Lower lobe of right lung (tissue), 2 donors: ENCODE measurements at places on chromosomes 5 and 9. TPM values are rescaled to one million over a fixed set of nuclear protein-coding genes. Genes with fewer than 3 reads are reported as not detected.

DNA sequence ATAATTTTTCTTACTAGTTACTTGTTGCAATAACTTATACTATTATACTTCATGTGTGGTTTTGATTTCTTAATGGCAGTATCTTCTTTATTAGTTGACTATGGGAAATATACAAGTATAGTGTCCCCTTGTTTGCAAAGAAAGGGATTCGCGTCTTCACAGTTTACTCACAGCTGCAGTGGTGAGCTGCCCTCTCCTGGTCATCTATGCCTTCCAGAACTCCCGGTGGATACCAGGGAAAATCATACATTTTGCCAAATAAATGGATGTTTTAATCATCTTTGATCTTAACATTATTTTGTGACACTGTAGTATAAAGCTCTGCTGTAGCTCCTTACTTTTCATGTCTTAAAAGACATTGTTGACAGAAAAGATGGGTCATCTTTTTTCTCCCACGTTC, 142.0 kb downstream of the ZCCHC7 start:
- no peaks in the 10 kb centered on the region for H3K27me3 ChIP-seq
- H3K36me3 ChIP-seq = no peaks in the 10 kb centered on the region
- H3K27ac ChIP-seq = no peak overlapping the region
- no peaks in the 10 kb centered on the region for H3K4me1 ChIP-seq
- DNase-seq = no peak

- no peaks in the 10 kb centered on the region for H3K36me3 ChIP-seq
- no peak for DNase-seq
- H3K4me1 ChIP-seq = no peaks in the 10 kb centered on the region
- H3K27ac ChIP-seq = no peak overlapping the region
Observed at GRCh38 chr9:114725930-114726329, 43.9 kb upstream of the TEX48 start.

- peak; percentile 75 for DNase-seq
- H3K4me1 ChIP-seq = peaks cover 8% of the 10 kb centered on the region
- no peak overlapping the region for H3K27ac ChIP-seq
- no peak overlapping the region for H3K4me3 ChIP-seq
Observed at GRCh38 chr5:74895906-74896305, 29.7 kb upstream of the FAM169A start.

- no peak for DNase-seq
- H3K4me3 ChIP-seq = no peak overlapping the region
- peak overlapping the region; percentile 18 for H3K27ac ChIP-seq
Observed at GRCh38 chr9:89686126-89686525, 81.3 kb downstream of the GADD45G start.

DNA sequence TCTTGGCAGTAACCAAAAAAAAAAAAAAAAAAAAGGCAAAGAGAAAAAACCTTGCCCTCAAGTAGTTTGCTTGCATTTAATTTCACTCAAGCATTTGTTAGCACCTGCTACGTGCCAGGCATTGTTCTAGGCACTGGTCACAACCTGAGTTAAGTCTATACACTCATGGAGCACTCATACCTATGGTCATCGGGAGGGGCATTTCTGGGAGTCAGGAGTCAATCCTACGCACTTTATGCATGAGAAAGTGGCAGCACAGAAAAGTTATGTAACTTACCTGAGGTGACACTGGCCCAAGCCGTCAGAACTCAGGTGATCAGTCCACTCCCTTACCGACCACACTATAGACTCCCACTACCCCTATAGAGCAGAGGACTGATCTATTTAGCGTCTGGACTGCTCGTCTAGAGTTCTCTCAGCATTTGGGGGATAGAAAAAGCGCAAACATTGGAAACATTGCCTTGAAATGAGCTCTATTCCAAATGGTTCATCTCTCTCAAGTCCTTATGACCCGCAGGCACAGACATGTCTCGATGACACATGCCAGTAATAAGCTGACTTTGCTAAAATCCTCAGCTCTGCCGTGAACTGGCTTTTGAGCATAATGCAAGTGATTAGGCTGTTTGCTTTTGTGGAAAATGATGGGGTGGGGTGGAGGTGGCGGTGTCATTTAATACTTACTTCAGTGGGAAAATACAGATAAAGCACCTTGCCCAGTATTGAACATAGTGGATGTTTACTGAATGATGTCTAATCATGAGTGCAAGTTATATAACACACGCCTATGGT, 160.2 kb downstream of the ARHGEF28 start:
- H3K27me3 ChIP-seq = no peaks in the 10 kb centered on the region
- H3K4me3 ChIP-seq = no peak overlapping the region
- no peak for DNase-seq
- H3K4me1 ChIP-seq = peaks cover 9% of the 10 kb centered on the region
- no peak overlapping the region for H3K27ac ChIP-seq
- no peaks in the 10 kb centered on the region for H3K36me3 ChIP-seq

- H3K4me1 ChIP-seq = no peaks in the 10 kb centered on the region
- no peaks in the 10 kb centered on the region for H3K36me3 ChIP-seq
- no peaks in the 10 kb centered on the region for H3K27me3 ChIP-seq
- DNase-seq = no peak
Observed at GRCh38 chr5:130885027-130885426, 280.0 kb downstream of the HINT1 start.

GRCh38 chr9:93731963-93732362, 155.6 kb downstream of the PHF2 start:
- no peaks in the 10 kb centered on the region for H3K36me3 ChIP-seq
- no peak overlapping the region for H3K4me3 ChIP-seq
- peaks cover 12% of the 10 kb centered on the region for H3K27me3 ChIP-seq
- no peak for DNase-seq
- no peaks in the 10 kb centered on the region for H3K4me1 ChIP-seq
- H3K27ac ChIP-seq = no peak overlapping the region

- no peaks in the 10 kb centered on the region for H3K4me1 ChIP-seq
- no peak overlapping the region for H3K4me3 ChIP-seq
- no peaks in the 10 kb centered on the region for H3K27me3 ChIP-seq
- DNase-seq = no peak
- no peaks in the 10 kb centered on the region for H3K36me3 ChIP-seq
Observed at GRCh38 chr9:90034071-90034470, 429.3 kb downstream of the GADD45G start.

GRCh38 chr5:142388696-142389095, 63.9 kb upstream of the SPRY4 start:
- H3K4me3 ChIP-seq = no peak overlapping the region
- H3K4me1 ChIP-seq = peaks cover 42% of the 10 kb centered on the region
- no peak overlapping the region for H3K27ac ChIP-seq
- no peak for DNase-seq

DNA sequence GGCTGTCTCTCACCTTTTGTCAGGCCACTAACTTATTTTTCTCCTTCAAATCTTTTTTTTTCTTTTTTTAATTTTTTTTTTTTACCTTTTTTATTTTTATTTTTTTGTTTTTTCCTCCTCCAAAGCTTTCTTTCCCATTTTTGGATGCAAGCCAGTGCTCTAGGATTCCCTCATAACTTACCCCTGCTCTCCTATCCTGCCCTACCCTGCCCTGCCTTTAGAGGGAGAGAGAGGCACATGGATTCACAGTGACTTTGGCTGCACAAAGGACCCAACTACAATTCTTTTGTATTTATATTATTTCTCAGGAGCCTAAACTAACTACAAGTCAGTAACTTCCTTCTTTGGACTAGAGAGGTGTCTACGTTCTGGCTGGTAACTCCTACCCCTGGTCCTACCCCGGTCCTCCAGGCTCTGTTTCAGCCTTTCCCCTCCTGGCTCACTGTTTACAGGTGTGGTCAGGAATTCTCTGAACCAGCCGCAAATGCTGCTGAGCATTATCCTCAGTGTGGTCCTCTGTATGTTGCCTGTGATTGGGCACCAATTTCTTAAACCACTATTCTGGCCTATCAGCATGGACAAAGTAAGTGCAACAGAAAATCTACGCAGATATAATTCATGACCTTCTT, 8.4 kb upstream of the RUSC2 start:
- H3K4me3 ChIP-seq = no peak overlapping the region
- no peak overlapping the region for H3K27ac ChIP-seq
- H3K36me3 ChIP-seq = no peaks in the 10 kb centered on the region
- peaks cover 5% of the 10 kb centered on the region for H3K4me1 ChIP-seq
- no peak for DNase-seq
- no peaks in the 10 kb centered on the region for H3K27me3 ChIP-seq

- no peaks in the 10 kb centered on the region for H3K4me1 ChIP-seq
- no peaks in the 10 kb centered on the region for H3K27me3 ChIP-seq
- H3K27ac ChIP-seq = no peak overlapping the region
- DNase-seq = no peak
- no peak overlapping the region for H3K4me3 ChIP-seq
- no peaks in the 10 kb centered on the region for H3K36me3 ChIP-seq
Observed at GRCh38 chr5:136538534-136538933, 173.2 kb upstream of the TRPC7 start.

GRCh38 chr5:76400466-76400865, 2.6 kb upstream of the IQGAP2 start:
- no peaks in the 10 kb centered on the region for H3K36me3 ChIP-seq
- peaks cover 19% of the 10 kb centered on the region for H3K4me1 ChIP-seq
- no peak overlapping the region for H3K4me3 ChIP-seq
- no peak overlapping the region for H3K27ac ChIP-seq

- no peak for DNase-seq
- no peaks in the 10 kb centered on the region for H3K4me1 ChIP-seq
- no peaks in the 10 kb centered on the region for H3K36me3 ChIP-seq
Observed at GRCh38 chr9:98552331-98552730, 156.4 kb downstream of the GABBR2 start.

GRCh38 chr5:2879701-2880100, 128.2 kb upstream of the IRX2 start:
- no peak overlapping the region for H3K4me3 ChIP-seq
- H3K27ac ChIP-seq = no peak overlapping the region
- H3K27me3 ChIP-seq = no peaks in the 10 kb centered on the region
- no peaks in the 10 kb centered on the region for H3K4me1 ChIP-seq
- DNase-seq = no peak

- no peak for DNase-seq
- no peak overlapping the region for H3K27ac ChIP-seq
- no peaks in the 10 kb centered on the region for H3K36me3 ChIP-seq
- H3K4me1 ChIP-seq = no peaks in the 10 kb centered on the region
- no peak overlapping the region for H3K4me3 ChIP-seq
Observed at GRCh38 chr9:6733831-6734230, 23.9 kb upstream of the KDM4C start.

DNA sequence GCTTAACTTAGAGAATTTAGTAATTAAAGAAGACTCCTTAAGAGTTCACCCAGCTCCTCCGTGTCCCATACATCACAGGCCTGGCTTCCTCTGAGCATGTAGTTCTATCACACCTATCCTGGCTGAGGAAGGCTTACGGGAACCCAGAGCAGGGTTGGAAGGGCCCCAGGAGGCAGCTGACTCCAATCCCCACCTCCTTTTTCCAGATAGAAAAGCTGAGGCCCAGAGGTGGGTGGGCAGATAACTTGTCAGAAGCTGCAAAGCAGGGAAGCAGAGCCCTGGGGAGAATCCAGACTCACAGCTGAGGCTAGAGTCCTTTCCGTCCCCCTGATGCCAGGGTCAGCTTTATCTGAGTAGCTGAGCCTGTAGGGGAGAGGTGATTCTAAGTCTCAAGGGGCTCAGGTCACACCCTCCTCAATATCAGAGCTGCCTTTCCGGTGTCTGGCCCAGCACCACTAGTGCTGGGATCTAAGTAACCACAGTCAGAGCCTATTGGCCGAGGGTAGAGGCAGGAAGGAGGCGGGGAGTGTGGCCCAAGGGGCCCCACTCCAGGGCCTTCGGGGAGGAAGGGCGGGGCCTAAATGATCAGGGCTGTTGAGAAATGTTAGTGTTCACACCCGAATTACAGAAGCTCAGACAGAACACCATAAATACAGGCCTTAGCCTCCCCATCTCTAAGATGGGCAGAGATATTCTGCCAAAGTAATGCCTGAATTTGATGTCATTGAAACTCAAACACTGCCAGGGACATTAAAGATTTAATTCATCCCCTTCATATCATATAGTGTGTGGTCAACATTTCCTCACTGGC, 9.9 kb downstream of the CCDC69 start:
- peak overlapping the region; percentile 36 for H3K4me3 ChIP-seq
- H3K4me1 ChIP-seq = peaks cover 73% of the 10 kb centered on the region
- H3K36me3 ChIP-seq = peaks cover 6% of the 10 kb centered on the region
- H3K27me3 ChIP-seq = no peaks in the 10 kb centered on the region
- peak; percentile 92 for DNase-seq
- H3K27ac ChIP-seq = peak overlapping the region; percentile 91

- H3K36me3 ChIP-seq = no peaks in the 10 kb centered on the region
- H3K27me3 ChIP-seq = no peaks in the 10 kb centered on the region
- no peak overlapping the region for H3K27ac ChIP-seq
- no peaks in the 10 kb centered on the region for H3K4me1 ChIP-seq
Observed at GRCh38 chr5:15579193-15579990, 79.4 kb downstream of the FBXL7 start.

DNA sequence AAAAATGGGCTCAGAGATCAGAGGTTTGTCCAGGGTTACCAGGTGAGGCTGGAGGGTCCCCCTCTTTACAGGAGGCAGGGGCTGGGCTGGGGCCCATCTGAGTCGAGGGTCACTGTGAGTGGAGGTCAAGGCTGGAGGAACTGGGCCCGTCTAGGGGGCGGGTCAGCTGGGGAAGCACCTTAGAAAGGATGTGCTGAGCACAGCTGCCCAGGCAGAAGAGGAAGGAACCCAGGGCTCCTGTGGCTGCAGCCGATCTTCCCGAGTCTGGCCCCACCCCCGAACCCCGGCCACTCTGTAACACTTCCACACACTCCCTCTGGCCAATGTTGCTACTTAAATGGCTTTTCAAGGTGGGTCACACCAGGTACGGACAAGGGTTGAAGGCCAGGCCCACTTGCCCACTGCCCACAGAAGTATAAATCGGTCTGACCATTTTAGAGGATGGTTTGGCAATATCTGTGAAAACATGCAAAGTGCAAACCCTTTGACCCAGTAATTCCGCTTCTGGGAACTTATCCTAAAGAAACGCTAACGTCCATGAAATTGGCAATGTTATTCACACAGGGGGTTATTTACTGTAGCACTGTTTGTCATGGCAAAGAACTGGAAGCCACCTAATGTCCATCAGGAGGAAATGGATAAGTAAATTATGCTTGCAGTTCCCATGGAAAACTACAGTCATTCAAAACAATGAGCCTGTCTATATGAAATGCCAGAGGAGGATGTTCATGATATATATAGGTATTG, 30.5 kb upstream of the EEIG1 start:
- H3K27me3 ChIP-seq = no peaks in the 10 kb centered on the region
- H3K4me1 ChIP-seq = peaks cover 26% of the 10 kb centered on the region
- no peak overlapping the region for H3K4me3 ChIP-seq
- H3K27ac ChIP-seq = no peak overlapping the region
- H3K36me3 ChIP-seq = no peaks in the 10 kb centered on the region
- peak; percentile 54 for DNase-seq

GRCh38 chr5:81019748-81020147, 59.6 kb downstream of the RASGRF2 start:
- H3K4me1 ChIP-seq = no peaks in the 10 kb centered on the region
- H3K4me3 ChIP-seq = no peak overlapping the region
- no peaks in the 10 kb centered on the region for H3K36me3 ChIP-seq
- no peaks in the 10 kb centered on the region for H3K27me3 ChIP-seq
- no peak overlapping the region for H3K27ac ChIP-seq

- H3K4me1 ChIP-seq = peaks cover 56% of the 10 kb centered on the region
- H3K36me3 ChIP-seq = peaks cover 44% of the 10 kb centered on the region
- no peaks in the 10 kb centered on the region for H3K27me3 ChIP-seq
- peak overlapping the region; percentile 24 for H3K4me3 ChIP-seq
- DNase-seq = no peak
- peak overlapping the region; percentile 84 for H3K27ac ChIP-seq
Observed at GRCh38 chr5:172897481-172898217, 61.6 kb upstream of the RPL26L1 start.

SH3TC2 gene
- 0.92 TPM for total RNA-seq

STK32A gene
- 2.9 TPM for total RNA-seq

MOB3B gene
- total RNA-seq = 22.7 TPM

SEMA6A gene
- 44.3 TPM for total RNA-seq

MARCHF3 gene
- total RNA-seq = 14.3 TPM

SYK gene
- 88.9 TPM for total RNA-seq

OGN gene
- total RNA-seq = 15.3 TPM

SPATA31C1 gene
- not detected for total RNA-seq

MEIKIN gene
- total RNA-seq = not detected

DCANP1 gene
- not detected for total RNA-seq

TPPP gene
- total RNA-seq = 16.2 TPM

TAS2R1 gene
- total RNA-seq = not detected

MEF2C gene
- total RNA-seq = 42.0 TPM
